ENCODE measurements at places on chromosomes 6 and 20.

DNA sequence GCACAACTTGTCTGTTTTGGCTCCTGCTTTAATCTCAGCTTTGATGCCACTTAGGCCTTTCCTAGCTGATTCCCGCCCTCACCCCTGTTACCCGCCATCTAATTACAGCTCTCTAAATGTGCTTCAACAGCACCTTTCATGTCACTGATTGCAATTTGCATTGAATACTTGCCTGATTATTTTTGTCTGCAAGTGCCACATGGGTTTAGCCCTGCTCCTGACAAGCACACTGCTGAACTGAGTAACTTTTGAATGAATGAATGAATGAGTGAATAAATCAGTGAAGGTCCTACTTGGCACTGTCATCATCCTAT, 591 bp upstream of the DCBLD1 start:
- DNase-seq, result no peak

GRCh38 chr6:164007881-164008280, 593.4 kb downstream of the QKI start:
- DNase-seq, result no peak

DNA sequence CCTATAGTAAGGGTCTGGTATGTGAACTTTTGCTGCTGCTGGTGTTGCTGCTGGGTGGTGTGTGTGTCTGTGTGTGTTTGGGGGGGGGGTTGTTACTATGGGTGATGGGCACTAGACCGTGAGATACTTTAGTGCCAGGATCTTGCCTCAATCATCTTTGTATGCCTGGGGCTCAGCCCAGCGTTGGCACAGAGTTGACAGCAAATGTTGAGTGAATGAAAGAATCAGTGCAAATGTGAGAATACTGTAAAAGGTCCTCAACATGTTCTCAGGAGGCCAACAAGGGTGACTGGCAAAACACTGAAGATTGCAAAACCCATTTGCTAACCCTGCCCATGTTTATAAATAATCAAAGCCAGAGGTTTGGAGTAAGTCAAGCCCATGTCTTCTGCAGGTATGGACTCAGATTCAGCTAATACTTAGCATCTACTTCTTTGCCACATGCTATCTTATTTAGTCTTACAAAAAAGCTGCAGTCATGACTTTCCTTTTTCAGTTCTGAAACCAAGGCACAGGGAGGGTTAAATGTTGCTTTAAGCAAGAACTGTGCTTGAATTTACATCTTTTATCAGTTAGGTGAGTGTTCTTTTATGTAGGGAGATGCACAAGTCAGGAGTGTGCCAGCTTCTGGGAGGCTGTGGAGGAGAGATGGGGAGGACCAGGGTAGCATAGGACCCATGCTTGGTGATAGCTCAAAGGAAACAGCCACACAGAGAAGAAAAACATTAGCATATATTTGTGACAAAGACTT, 125.3 kb upstream of the SPACA1 start:
- DNase-seq, result no peak

- peak; percentile 52 for DNase-seq
Measured at GRCh38 chr6:163414117-163414945, at the start of gene QKI. QKI (plus strand) TSS chr6:163414718; CDS start chr6:163415194, 476 bp downstream.

GRCh38 chr20:20396794-20397193, 28.9 kb downstream of the INSM1 start:
- DNase-seq, result no peak

DNA sequence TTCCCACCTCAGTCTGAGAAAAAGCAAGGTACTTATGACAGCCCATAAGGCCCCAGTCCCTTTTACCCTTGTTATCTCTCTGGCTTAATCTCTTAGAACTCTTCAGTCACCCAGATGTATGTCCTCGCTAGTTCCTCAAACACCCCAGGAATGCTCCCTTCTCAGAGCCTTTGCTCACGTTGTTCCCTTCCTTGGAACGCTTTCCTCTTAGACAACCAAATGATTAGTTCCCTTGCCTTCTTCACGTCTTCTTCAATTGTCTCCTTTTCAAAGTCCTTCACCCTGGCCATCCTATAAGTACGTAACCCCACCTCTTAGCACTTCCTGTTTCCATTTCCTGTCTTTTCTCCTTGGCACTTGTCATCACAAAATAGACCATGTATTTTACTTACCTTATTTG, 1.1 kb upstream of the APOBEC2 start:
- no peak for DNase-seq

DNA sequence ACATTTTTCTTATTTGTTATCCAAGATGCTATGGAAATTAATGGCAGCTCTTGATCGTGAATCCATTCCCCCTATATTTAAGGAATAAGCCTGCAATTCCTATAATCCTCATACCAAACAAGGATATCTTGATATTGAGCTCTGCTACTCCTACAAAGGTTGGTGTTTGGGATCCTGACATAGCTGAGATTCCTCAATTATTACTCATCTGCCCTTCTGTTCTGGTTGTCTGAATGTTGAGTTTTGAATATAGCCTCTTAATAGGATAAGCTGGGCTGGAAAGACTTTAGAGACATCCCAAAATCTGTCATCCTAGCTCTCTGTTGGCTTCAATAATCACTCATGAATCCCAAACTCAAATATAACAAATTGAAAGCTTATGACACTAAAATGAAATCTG, 49.9 kb downstream of the CLIC5 start:
- DNase-seq, result no peak

- no peak for DNase-seq
Measured at GRCh38 chr6:110778333-110778732, 36.9 kb downstream of the CDK19 start.

GRCh38 chr6:32551410-32551809, 21.3 kb upstream of the HLA-DRB5 start:
- DNase-seq, result no peak

GRCh38 chr6:34196116-34196832, 40.4 kb upstream of the HMGA1 start:
- DNase-seq, result peak; percentile 90

GRCh38 chr6:89596056-89596455, 42.5 kb downstream of the LYRM2 start:
- DNase-seq, result no peak

DNA sequence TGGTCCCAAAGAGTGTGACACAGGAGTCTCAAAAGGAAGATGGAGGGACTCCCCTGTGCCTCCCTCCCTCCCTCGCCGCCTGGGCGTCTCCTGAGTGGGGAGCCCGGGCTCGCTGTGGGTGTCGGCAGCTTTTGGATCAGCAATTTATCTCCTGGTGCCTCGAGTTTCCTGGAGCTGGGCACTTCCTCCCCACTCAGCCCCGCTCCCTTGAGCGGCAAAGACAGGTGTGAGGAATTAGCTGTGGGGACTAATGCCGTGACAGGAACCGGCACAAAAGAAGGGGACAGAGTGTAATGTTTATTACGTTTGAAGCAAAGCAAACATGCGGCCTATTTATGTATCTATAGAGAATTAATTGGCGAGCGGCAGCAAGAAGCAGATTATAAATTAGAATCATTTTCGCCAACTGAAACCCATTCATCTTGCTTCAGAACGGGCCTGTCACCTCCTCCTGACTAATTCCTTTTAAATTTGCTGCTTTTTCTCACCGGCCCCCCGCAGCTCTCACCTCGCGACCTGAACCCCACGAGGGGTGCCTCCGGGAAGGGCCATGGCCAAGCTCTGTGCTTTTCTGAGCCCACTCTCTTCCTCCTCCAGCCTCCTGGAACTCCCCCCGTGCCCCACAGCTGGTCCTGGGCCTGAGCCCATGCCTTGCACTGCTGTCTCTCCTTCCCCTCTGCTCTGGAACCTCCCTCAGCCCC, 8.8 kb upstream of the CDH22 start:
- DNase-seq, result no peak

DNA sequence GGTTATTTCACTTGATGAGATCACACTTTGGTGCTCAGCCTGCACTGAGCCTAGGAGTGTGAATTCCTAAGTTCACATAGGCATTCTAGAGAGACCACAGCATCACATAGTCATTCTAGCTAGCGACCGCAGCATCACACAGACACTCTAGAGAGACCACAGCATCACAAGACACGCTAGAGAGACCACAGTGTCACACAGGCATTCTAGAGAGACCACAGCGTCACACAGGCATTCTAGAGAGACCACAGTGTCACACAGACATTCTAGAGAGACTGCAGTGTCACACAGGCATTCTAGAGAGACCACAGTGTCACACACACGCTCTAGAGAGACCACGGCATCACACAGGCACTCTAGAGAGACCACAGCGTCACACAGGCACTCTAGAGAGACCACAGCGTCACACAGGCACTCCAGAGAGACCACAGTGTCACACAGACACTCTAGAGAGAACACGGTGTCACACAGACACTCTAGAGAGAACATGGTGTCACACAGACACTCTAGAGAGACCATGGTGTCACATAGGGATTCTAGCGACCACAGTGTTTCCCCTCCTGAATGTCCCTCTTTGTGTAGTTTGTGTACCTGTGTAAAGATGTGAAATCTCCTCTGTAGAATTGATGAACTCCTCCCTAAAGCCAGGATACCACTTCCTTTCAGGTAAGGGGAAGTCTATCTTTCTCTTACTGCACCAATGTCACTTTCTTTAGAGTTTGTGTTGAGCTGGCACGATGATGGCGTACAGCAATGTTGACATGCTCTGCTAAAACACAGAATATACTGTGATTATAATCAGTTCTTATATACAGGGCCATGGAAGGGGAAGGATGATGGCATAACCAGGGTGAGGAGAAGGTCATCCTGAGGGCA, 169.4 kb downstream of the ZDHHC14 start:
- no peak for DNase-seq

DNA sequence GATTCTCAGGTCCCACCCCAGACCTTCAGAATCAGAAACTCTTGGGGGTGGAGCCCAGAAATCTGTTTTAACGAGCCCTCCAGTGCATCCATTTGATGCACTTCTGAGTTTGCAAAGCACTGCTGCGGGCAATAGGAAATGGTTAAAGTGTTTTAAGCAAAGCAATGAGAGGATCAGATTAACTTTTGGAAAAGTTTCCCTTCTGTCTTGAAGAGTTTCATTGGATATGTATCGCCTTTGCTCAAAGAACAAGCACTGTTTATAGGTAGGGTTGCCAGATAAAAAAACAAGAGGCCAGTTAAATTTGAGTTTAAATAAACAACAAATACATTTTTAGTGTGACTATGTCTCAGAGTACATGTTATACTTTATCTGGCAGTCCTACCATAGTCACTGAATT, 226.0 kb downstream of the BMP7 start:
- no peak for DNase-seq

Data from activated naive CD4-positive, alpha-beta T cell (primary cell).